Non-pigmented ciliary epithelial cell (primary cell): ENCODE measurements at places on chromosomes 11 and 22.

DNA sequence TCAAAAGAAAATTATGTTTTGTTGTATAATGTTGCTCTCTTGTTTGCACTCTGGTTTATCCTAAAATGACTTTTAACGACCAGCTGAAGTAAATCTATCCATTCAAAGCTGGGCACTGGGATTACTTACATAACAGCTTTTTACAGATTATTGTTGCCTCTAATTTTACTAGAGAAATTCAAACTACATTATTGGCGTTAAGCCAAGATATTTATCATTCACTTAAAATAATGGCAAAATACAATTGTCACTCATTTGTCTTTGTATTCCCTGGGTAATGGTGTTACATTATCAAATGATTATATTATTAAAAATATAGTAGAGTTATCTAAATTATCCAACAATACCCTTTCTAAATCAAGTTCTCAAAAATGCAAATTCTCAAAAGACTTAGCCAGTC is 30.3 kb downstream of the DLG2 start:
- DNase-seq = no peak

DNA sequence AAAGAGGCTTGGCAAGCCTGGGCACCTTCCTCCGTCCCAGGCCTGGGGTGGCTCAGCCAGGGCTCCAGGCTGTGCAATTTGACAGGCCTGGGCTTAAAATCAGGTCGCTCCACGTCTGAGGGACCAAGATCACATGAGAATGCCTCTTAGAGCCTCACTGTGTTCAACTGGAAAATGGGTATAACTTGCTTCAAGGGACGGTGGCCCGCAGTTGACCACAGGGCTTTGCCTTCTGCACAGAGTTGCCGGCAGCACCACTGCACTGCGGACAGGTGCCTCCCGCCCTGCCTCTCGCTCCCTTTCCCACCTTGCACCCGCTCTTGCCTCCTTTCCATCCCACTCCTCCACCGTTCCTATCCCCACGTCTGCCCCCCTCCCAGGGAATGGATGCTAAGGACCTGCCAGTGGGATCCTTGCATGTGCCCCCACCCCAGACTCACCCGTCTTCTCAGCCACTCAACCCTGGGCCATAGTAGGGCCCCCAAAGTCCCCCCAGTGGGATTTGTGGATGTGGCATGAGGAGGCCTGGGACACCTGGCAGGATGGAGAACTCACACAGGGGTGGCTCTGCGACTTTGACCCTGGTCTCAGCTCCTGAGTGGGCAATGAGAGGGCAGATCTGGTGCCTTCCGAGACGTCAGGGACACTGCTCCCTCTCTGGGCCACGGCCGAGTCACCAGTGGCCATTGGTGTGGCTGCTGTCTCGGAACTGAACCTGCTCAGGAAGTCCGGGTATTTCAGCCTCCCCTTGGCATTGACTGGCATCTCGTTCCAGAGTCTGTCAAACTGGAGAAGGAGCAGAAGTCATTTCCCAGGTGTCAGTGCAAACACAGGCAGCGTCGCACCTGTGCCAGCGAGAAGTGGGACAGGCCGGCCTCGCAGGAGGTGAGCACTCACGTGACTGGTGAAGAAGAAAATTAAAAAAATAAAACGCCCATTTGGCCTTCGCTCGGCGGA is 128.0 kb downstream of the MPPED1 start:
- no peak for DNase-seq

- no peak for DNase-seq
These were observed 43.8 kb upstream of the NECTIN1 start for GRCh38 chr11:119772641-119773415.

- no peak for DNase-seq
These were observed 9.3 kb downstream of the CARD18 start for GRCh38 chr11:105130189-105130813.

- no peak for DNase-seq
These were observed 117.4 kb upstream of the PARVA start for GRCh38 chr11:12259956-12260355.

GRCh38 chr11:75896843-75897419 is 81.9 kb downstream of the UVRAG start:
- peak; percentile 19 for DNase-seq

GRCh38 chr11:19199771-19200170 is 2.0 kb downstream of the CSRP3 start:
- no peak for DNase-seq

GRCh38 chr11:86814775-86815174 is 14.4 kb downstream of the PRSS23 start:
- DNase-seq = no peak

GRCh38 chr11:20790622-20791021 is 121.2 kb downstream of the NELL1 start:
- no peak for DNase-seq

DNA sequence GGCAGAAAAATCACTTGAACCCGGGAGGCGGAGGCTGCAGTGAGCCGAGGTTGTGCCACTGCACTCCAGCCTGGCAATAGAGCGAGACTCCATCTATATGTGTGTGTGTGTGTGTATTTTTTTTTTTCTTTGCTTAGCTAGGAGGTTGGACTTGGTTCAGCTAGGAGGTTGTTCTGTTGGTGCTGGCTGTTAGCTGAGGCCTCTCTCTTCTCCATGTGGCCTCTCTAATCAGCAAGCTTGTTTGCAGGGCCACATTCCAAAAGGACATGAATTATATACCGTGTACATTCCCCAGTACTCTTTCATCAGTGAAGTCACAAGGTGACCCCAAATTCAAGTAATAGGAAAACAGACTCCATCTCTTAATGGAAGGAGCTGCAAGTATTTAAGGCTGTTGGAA is 67.3 kb upstream of the KCNQ1OT1 start:
- DNase-seq = no peak

DNA sequence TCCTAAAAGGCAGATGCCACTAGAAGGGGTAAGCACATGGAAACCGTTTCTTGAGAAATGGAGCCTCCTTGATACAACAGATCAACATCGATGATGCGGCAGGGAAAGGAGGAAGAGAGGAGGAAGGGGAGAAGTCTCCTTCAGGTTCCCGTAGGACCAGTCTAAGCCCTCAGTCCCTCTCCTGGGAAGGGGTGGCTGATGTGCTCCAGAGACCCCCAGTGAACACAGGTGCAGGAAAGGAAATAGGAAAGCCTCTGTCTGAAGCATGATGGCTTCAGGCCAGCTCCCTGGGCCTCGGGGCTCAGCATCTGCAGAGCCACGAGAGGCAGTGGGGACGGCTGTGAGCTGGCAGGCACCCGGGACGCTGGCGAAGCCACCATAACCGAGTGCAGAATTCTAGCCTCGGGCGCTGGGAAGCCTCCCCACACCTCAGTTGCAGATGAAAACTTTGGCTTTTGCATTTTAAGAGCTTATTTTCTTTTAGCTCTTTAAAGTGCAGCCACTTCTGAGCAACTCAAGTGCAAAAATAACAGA is 1.8 kb downstream of the SPATA19 start:
- no peak for DNase-seq

- DNase-seq = no peak
These were observed 28.0 kb upstream of the FCHSD2 start for GRCh38 chr11:73170140-73170539.

DNA sequence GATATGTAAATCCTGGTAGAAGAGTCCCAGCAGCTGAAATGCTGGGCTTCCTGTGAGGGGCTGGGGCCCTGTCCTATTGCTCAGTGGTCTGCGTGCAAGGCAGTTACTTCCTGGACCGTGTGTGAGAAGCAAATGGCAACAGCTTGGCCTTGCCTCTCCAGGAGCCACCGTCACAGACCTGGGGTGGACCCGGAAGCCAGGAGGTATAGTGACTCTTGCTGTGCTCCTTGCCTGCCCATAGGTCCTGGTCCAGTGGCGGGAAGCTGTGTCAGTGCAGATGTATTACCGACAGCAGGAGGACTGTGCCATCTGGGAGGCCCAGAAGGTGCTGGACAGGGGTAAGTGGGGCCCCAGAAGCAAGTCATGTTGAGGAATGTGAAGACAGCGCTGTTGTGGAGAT is 54.3 kb downstream of the PISD start:
- no peak for DNase-seq

GRCh38 chr11:132981131-132981956 is 551.0 kb downstream of the OPCML start:
- no peak for DNase-seq

GRCh38 chr11:75809991-75810390 is 5.0 kb upstream of the UVRAG start:
- DNase-seq = no peak

- DNase-seq = no peak
These were observed 11.9 kb downstream of the CRTAM start for GRCh38 chr11:122850076-122850631.

DNA sequence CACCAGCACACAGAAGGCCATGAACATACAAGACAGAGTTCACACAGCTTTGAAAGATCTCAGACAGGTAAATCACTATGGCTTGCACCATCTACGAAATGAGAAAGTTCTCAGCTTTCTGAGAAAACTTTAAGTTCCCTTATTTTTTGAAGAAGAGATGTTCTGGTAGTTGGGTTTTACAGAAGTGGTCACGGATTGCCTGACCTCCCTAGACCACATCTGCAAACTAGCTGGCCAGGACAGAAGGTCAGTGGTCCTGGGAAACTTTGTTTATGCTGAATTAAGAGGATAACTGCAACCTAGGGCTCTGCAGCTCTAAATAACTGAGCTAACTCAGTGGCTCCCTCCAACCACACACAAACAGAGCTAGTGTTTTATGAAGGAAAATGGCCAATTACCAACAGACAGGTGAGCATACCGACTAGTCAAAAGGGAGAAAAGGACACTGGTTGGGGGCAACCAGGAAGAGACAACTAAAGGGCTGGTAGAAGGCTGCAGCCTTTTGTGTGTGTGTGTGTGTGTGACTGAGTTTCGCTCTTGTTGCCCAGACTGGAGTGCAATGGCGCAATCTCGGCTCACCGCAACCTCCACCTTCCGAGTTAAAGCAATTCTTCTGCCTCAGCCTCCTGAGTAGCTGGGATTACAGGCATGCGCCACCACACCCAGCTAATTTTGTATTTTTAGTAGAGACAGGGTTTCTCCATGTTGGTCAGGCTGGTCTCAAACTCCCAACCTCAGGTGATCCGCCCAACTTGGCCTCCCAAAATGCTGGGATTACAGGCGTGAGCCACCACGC is 8.5 kb upstream of the SCN2B start:
- DNase-seq = no peak

DNA sequence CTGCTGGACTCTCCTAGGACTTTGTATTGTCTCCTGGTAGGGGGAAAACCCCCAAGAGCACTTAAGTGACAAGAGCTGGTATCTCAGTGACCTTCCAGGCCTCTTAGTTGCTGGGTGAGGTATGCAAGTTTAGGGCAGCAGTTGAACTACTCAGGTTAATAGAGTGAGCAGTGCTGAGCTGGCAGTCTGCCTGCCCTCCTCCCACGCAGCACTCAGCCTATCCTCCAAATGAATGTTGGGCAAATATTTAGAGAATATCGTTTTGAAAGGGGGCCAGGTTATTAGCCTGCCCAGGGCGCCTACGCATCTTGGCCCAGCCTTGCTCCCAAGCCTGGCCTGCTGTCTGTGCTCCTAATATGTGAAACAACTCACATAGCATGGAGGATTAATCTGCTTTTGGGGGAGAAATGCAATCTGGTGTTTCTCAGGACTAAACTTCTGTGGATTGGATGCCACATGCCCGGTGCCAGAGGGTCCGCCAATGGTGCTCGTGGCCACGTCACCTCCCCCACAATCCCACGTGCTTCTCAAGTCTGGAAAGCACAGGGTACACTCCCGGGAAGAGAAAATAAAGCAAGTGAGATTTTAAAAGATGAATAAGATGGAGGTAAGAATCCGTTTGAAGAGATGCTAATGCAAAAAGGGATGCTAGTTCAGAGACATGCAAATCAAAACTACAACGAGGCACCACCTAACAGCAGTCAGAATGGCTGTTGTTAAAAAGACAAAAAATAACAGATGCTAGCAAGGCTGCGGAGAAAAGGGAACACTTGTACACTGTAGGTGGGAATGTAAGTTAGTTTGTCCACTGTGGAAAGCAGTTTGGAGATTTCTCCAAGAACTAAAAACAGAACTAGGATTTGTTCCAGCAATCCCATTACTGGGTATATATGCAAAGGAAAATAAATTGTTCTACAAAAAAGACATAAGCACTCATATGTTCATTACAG is 67.7 kb downstream of the SPON1 start:
- no peak for DNase-seq

DNA sequence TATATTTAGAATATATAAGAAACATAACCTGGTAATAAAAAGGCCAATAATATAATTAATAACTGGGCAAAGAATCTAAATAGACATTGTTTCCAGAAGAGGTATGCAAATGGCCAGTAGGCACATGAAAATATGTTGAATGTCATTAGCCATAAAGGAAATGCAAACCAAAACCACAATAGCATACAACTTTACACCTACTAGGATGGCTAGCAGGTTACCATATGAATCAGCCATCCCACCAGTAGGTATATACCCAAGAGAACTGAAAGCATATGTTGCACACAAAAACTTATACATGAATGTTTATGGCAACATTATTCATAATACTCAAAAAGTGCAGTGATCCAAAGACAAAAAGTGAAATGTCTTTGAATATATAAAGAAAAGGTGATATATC is 2.7 kb upstream of the OR2D2 start:
- no peak for DNase-seq

- DNase-seq = no peak
These were observed 2.8 kb downstream of the PISD start for GRCh38 chr22:31659246-31659645.

- no peak for DNase-seq
These were observed 916 bp downstream of the GNG3 start for GRCh38 chr11:62708392-62708791.

- no peak for DNase-seq
These were observed 30.2 kb upstream of the FBXO3 start for GRCh38 chr11:33804471-33804870.

DNA sequence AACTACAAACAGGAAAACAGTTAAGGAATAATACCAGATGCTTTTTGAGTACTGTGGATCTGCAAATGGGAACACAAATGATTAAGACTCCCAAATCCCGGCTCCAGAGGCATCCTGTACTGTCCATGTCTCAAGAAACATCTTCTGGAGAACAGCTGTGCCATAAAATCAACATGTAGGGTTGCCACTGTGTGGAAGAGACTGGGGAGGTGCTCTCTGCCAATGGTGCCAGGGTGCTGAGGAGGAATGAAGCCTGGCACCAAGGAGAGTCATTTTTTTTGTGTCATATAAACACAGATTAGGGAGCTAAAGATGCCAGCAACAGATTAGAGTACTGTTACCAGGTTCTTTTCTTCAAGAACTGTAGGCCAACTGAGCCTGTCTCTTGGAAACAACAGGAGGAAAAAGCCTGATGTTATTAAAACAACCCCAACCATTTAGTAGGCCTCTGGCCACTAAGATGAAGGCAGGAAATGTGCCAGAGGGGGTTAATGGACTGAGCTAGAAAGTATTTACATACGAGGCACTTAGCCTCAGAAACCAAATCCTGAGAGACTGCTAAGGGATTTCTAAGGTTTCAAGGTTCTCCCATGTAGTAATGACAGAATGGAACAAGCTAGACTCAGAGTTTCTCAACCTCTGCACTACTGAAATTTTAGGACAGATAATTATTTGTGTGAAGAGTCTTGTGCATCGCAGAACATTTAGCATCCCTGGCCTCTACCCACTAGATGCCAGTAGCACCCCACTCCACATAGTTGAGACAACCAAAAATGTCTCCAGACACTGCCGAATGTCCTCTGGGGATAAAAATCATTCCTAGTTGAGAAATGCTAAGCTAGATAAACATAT is 54.6 kb upstream of the CHRM4 start:
- no peak for DNase-seq
